ENCODE measurements at places on chromosomes 4 and X.

- no peak for DNase-seq
These were observed 2.8 kb upstream of the ARHGAP4 start for GRCh38 chrX:153928846-153929245.

GRCh38 chr4:38190717-38191178 is 230.6 kb downstream of the PTTG2 start:
- DNase-seq: peak; percentile 36

DNA sequence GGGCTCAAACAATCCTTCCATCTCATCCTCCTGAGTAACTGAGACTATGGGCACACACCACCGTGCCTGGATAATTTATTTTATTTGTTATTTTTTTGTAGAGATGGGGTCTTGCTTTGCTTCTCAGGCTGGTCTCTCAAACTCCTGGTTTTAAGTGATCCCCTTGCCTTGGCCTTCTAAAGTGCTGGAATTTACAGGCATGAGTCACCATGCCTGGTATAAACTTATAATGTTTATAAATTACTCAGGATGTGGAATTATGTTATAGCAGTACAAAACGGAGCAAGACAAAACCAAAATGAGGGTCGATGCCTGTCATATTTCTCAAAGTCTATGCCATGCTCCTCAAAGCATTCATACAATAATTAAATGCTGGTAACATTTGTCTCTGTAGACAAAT is 29.8 kb upstream of the TEX13C start:
- no peak for DNase-seq

DNA sequence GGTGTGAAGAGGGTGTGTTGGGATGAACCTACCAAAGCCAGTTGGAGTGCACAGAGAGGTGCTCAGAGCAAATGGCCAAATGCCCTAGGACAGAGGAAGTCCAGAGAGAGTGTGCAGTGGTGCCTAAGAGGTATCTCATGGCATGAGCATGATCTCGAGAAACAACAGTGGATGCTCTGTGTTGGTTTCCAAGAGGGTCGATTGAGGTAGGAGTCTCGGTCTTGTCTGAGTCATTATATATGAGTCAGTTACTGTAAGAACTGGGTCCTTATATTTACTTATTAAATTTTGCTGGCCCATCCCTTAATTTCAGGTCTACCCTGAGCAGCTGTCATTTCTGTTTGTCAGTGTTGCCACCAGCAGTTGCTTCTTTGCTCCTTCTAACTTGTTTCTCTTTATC is 86.6 kb upstream of the TMEM150C start:
- no peak for DNase-seq

- no peak for DNase-seq
These were observed 27.3 kb downstream of the CT45A1 start for GRCh38 chrX:135740681-135741149.

DNA sequence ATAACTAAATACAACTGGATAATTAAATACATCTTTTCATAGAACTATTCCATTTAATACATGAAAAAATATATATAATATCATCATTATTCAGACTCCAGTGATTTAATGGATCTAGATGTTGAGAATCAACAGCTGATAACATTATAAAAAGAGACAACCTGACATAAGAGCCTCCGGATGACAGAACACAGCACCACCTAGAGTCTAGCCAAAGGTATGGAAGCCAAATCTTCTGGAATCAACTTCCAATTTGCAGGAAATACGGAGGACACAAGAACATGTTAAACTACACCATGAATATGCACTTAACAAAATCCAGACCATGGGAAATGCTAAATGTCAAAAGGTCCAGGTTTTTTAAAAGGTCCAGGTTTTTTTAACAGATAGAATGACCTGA is 55.0 kb downstream of the LRBA start:
- no peak for DNase-seq

GRCh38 chrX:18964026-18964425 is 19.9 kb downstream of the PHKA2 start:
- no peak for DNase-seq

Data from brain (organoid and tissue), 16 donors.